ENCODE measurements at places on chromosomes 3 and 15. TPM values are rescaled to one million over a fixed set of nuclear protein-coding genes. Genes with fewer than 3 reads are reported as not detected.

- DNase-seq, result no peak
These were observed 327.3 kb upstream of the NR2F2 start for GRCh38 chr15:96002890-96003859.

GRCh38 chr15:94610485-94610884, 379.1 kb downstream of the MCTP2 start:
- DNase-seq, result no peak

DNA sequence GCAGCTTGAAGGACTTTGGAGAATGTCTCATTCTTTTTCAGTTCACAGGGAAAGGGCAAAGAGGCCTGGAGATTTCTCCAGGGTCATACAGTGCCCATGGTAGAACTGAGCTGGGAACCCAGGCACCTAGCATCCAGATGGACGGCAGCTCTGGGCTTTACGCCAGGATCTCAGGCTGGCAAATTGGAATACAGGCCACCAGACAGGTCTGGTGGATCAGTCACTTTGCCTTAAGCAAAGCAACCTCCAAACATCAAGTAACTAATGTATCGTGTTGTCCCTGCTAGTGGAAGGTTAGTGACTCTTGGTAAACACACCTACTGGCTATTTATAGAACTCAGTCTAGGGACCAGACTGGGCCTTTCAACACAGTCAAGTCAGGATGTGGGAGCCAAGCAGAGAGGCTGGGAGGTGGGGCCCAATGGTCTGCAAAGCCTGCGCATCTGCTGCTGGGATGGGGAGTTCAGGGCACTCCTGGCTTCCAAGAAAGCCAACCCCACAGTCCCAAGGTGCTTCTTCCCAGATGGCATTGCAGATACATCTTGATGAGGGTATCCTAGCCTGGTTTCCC, 30.2 kb downstream of the RPLP1 start:
- no peak for DNase-seq

- peak; percentile 100 for DNase-seq
These were observed 23.0 kb upstream of the CLDN1 start for GRCh38 chr3:190345027-190345821.

- no peak for DNase-seq
These were observed 499.0 kb upstream of the SEMA6D start for GRCh38 chr15:47218295-47218694.

- DNase-seq, result no peak
These were observed 17.0 kb downstream of the ANKDD1A start for GRCh38 chr15:64928626-64929220.

GRCh38 chr3:141782386-141782932, 19.3 kb downstream of the GRK7 start:
- DNase-seq, result no peak

DNA sequence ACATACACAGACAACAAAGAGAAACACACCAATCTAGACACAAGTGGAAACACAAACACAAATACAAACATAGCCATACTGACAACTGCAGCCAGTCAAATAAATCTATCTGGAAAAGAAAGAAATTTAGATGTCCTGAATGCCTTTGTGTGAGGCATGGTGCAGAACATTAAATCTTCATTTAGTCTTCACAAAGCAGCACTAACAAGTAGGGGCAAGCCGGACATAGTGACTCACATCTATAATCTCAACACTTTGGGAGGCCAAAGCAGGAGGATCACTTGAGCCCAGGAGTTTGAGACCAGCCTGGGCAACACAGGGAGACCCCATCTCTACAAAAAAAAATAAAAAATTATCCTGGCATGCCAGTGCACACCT, 11.7 kb downstream of the MEGF11 start:
- no peak for DNase-seq

Gene CHMP2B
- 38.6 TPM for total RNA-seq

Gene DPPA2
- total RNA-seq, result not detected

Gene RTP3
- not detected for total RNA-seq

Gene CPN2
- 0.05 TPM for total RNA-seq

Gene MAP6D1
- total RNA-seq, result 2.5 TPM
